ENCODE measurements at places on chromosomes 1 and 21. TPM values are rescaled to one million over a fixed set of nuclear protein-coding genes. Genes with fewer than 3 reads are reported as not detected.

MYOG gene
- not detected for total RNA-seq

DNA sequence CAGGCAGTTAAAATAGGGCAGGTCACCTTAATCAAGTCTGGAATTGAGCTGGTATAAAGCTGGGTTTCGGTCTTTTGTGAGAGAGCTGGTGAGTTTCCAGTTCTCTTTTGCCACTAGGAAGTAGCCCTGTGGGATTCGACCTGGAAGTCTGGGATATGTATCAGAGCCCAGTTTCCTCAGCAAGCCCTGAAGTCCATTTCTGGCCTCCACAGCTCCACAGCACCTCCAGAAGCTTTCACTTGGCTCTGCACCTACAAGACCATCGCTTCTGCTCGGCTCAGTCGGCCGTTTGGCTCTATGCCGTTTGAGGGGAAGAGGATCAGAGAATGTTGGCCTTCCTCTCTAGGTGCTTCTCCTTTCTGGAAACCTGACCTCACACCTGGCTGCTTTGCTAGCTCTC, 148.0 kb downstream of the GALNT2 start:
- no peaks in the 10 kb centered on the region for H3K27me3 ChIP-seq
- no peak overlapping the region for H3K4me3 ChIP-seq
- no peak for DNase-seq
- H3K36me3 ChIP-seq = no peaks in the 10 kb centered on the region
- no peak overlapping the region for H3K27ac ChIP-seq
- H3K4me1 ChIP-seq = no peaks in the 10 kb centered on the region

ODF2L gene
- 30.1 TPM for total RNA-seq

GRCh38 chr1:103525114-103525606, 339 bp upstream of the RNPC3 start:
- no peaks in the 10 kb centered on the region for H3K36me3 ChIP-seq
- no peak overlapping the region for H3K27ac ChIP-seq
- no peaks in the 10 kb centered on the region for H3K27me3 ChIP-seq
- H3K4me1 ChIP-seq = peaks cover 41% of the 10 kb centered on the region

PODN gene
- not detected for total RNA-seq

DNA sequence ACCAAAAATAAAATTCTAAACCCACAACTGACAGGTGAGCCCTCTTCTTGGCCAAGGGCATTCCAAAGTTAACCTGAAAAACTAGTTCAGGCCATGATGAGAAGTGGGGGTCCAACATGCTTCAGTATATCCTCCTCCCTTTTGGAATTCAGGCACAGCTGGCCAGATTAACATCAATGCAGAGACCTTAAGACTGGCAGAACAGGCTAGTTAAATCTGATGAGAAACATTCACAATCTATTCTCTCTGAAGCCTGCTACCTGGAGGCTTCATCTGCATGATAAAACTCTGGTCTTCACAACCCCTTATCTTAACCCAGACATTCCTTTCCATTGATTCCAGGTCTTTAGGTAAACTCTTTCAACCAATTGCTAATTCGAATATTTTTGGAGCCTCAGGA, 26.7 kb upstream of the ZBTB8B start:
- H3K36me3 ChIP-seq = no peaks in the 10 kb centered on the region
- no peaks in the 10 kb centered on the region for H3K27me3 ChIP-seq
- H3K4me3 ChIP-seq = no peak overlapping the region
- no peaks in the 10 kb centered on the region for H3K4me1 ChIP-seq
- no peak overlapping the region for H3K27ac ChIP-seq

LRRC38 gene
- not detected for total RNA-seq

GRCh38 chr1:108556499-108556898, 3.4 kb upstream of the EEIG2 start:
- H3K27me3 ChIP-seq = no peaks in the 10 kb centered on the region
- H3K27ac ChIP-seq = no peak overlapping the region
- DNase-seq = no peak
- H3K4me1 ChIP-seq = peaks cover 18% of the 10 kb centered on the region
- no peaks in the 10 kb centered on the region for H3K36me3 ChIP-seq
- no peak overlapping the region for H3K4me3 ChIP-seq

DNA sequence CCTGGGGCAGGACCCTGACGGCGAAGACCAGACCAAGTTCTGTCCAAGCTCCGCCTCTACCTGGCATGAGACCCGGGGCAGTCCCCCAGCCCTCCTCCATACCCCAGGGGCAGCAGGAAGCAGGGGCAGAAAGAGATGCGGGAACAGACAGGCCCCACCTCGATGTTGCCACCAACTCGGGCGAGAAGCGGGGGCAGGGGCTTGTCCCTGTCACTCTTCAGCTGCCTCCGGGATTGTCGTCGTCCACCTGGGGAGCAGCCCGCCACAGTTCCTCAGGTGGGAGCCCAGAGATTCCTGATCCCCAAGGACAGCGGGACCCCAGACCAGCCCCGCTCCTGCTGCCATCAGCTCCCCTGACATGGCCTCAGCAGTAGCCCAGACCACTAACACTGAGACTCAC, 54.8 kb downstream of the CHD5 start:
- no peak overlapping the region for H3K27ac ChIP-seq
- H3K4me1 ChIP-seq = no peaks in the 10 kb centered on the region
- no peaks in the 10 kb centered on the region for H3K36me3 ChIP-seq
- no peak overlapping the region for H3K4me3 ChIP-seq

DNA sequence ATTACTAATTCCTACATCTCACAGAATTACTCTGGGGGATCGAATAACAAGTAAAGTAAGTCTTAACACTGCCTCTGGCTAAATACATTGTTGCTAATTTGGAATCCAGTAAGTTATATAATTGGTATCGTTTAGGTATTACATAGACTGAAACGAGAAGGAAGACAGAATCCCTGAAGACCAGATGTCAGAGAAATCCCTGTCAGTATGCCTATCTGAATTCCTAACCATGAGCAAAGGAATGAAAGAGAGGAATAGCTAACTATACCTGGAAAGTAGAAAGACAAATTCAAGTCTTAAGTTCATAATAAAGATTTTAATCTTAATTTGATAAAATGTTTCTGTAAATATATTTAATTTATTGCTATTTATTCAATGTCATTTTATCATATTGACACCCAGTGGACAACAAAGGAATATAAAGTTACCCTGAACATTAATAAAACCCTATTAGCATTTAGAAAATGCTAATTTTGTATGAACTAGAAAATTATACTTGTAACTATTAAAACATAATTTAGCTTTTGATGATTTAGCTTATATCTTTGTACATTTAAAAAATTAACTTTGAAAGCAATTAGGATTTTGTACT, 11.4 kb downstream of the DEPDC1 start:
- no peak for DNase-seq
- H3K36me3 ChIP-seq = no peaks in the 10 kb centered on the region
- no peak overlapping the region for H3K27ac ChIP-seq

CNKSR1 gene
- total RNA-seq = 0.86 TPM

DNA sequence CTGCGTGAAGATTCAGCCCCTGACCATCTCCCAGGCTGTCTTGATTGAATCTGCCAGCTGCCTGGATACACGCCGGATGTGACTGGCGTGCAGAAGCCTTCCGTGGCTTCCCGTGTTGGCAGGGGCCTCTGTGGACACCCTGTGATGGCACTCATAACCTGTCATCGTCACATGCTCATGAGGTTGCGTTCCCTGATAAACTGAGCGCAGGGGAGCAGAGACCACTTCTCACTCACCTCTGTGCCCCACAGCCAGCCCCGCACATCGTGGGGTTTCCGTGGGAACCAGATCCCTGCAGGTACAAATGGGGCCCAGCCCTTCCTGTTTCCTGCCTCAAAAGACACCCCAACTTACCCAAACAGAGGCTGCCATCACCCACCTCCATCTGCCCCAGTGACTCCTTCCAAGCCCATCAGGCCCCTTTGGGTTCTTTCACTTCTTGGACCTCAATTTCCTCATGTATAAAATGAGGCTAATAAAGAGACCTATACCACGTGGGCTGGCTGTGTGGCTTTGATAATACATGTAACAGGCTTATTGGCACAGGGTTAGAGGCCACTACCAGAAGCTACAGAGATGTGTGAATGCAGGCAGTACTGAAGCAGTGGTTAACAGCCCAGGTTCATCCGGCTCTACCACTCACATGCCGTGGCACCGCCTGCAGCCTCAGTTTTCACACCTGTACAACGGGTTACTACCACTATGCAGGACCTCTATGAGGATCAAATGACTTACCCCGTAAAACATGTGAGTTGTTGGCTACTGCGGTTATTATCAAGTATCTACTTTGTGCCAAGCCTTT, 23.6 kb downstream of the HTR6 start:
- H3K4me3 ChIP-seq = peak overlapping the region; percentile 29
- H3K4me1 ChIP-seq = peaks cover 48% of the 10 kb centered on the region
- H3K27me3 ChIP-seq = no peaks in the 10 kb centered on the region
- no peaks in the 10 kb centered on the region for H3K36me3 ChIP-seq

DNA sequence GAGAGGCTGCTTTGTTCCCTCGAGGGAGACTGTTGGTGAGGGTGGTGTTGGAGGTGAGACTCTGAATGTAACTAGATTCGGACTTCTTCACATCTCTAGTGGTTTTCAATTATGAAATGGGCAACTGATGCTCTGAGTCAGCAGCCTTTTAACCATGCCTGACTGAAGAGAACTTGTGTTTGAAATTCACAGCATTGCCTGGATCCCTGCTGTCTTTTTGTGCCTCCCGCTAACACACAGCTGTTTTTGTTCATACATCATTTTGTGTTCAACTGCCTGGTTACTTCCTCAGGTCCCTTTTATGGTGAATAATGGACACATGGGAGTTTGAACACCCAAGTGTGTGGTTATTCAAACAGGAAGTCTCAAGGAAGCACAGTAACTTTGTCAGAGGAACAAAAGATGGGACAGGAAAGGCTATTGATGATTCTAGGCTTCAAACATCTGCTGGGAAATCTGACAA, 16.8 kb downstream of the LAMC1 start:
- H3K27ac ChIP-seq = no peak overlapping the region
- peaks cover 12% of the 10 kb centered on the region for H3K27me3 ChIP-seq
- H3K4me3 ChIP-seq = no peak overlapping the region
- no peaks in the 10 kb centered on the region for H3K36me3 ChIP-seq
- no peaks in the 10 kb centered on the region for H3K4me1 ChIP-seq

DNA sequence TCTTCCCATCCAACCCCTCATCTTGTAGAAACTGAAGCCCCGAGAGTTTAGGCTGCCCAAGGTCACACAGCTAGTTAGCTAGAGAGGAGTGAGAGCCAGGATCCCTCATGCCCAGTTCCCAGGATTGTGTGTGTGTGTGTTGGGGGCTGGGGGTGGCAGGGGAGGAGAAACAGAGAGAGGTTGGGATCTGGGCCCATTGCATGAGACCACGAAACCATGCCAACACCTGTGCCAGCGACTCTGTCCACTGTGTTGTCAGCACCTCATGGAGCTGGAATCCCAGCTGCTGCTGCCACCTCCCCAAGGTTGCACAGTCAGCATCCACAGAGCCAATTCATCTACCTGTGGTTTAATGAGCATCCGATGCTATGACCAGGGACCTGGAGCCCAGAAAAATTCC, 115.4 kb upstream of the ZC3H12A start:
- H3K36me3 ChIP-seq = no peaks in the 10 kb centered on the region
- no peaks in the 10 kb centered on the region for H3K4me1 ChIP-seq
- no peaks in the 10 kb centered on the region for H3K27me3 ChIP-seq
- no peak overlapping the region for H3K27ac ChIP-seq
- H3K4me3 ChIP-seq = no peak overlapping the region

ETV3L gene
- total RNA-seq = not detected

GRCh38 chr1:86821956-86822355, 92.0 kb downstream of the SELENOF start:
- H3K4me3 ChIP-seq = no peak overlapping the region
- H3K4me1 ChIP-seq = no peaks in the 10 kb centered on the region
- no peaks in the 10 kb centered on the region for H3K27me3 ChIP-seq
- H3K27ac ChIP-seq = no peak overlapping the region

UBL4B gene
- total RNA-seq = not detected

GRCh38 chr1:45730075-45730779, 20.2 kb downstream of the IPP start:
- DNase-seq = no peak
- H3K27me3 ChIP-seq = no peaks in the 10 kb centered on the region
- no peak overlapping the region for H3K27ac ChIP-seq

Measured in CD8-positive, alpha-beta memory T cell (primary cell).